ENCODE measurements at places on chromosomes 16 and 17. TPM values are rescaled to one million over a fixed set of nuclear protein-coding genes. Genes with fewer than 3 reads are reported as not detected.

DNA sequence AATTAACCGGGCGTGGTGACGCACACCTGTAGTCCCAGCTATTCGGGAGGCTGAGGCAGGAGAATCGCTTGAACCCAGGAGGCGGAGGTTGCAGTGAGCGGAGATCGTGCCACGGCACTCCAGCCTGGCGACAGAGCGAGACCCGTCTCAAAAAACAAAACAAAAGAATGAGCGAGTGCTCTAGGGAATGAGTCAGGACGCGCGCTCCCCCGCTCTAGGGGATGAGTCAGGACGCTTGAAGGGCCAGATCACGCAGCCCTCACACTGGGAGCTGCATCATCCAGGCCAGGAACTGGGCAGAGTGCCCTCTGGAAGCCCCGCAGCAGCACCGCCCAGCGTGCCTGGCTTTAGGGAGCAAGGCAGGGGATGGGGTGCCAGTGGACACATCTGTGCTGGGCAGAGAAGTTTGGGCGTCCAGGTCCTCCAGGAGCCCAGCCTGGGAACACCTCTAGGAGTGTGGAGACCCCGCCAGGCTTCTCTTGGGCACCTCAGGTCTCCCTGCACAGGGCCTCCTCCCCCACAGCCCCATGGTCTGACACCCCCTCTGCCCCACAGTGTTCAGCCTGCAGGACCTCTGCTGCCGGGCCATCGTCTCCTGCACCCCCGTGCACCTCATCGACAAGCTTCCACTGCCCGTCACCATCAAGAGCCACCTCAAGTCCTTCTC lies 3.9 kb upstream of the WFIKKN1 start:
- no peak overlapping the region for H3K27ac ChIP-seq
- H3K4me3 ChIP-seq, result no peak overlapping the region
- DNase-seq, result no peak
- no peaks in the 10 kb centered on the region for H3K27me3 ChIP-seq

GRCh38 chr17:81037026-81037797 lies 2.3 kb downstream of the BAIAP2 start:
- H3K27me3 ChIP-seq, result peaks cover 13% of the 10 kb centered on the region
- H3K4me1 ChIP-seq, result peaks cover 16% of the 10 kb centered on the region
- no peak overlapping the region for H3K4me3 ChIP-seq
- no peak for DNase-seq

- no peaks in the 10 kb centered on the region for H3K27me3 ChIP-seq
- DNase-seq, result no peak
- H3K4me3 ChIP-seq, result no peak overlapping the region
- no peaks in the 10 kb centered on the region for H3K4me1 ChIP-seq
Observed at GRCh38 chr16:54034684-54035083, 251.9 kb downstream of the IRX3 start.

- H3K27me3 ChIP-seq, result peaks cover 77% of the 10 kb centered on the region
- no peak for DNase-seq
- no peak overlapping the region for H3K4me3 ChIP-seq
- peaks cover 21% of the 10 kb centered on the region for H3K4me1 ChIP-seq
- no peaks in the 10 kb centered on the region for H3K36me3 ChIP-seq
Observed at GRCh38 chr17:8059131-8059530, 20.3 kb downstream of the ALOX15B start.

DNA sequence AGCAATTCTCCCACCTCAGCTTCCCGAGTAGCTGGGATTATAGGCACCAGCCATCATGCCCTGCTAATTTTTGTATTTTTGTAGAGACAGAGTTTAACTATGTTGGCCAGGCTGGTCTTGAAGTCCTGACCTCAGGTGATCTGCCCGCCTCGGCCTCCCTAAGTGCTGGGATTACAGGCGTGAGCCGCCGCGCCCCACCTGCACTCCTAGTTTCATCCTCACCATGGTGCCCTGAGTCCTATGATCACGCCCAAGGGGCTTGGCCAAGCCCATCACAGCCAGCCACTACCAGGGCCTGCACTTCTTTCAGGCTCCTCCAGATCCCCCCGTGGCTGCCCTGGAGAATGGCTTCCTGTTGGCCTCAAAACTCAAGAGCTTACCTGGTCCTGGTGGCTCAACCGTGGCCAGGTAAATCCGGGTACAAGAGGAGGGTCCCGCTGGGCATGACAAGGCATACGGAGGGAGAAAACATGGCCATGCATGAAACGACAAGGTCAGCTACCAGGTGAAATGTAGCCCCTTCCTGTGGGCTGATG lies 20.4 kb upstream of the TFAP4 start:
- no peak overlapping the region for H3K4me3 ChIP-seq
- H3K36me3 ChIP-seq, result no peaks in the 10 kb centered on the region
- no peak overlapping the region for H3K27ac ChIP-seq
- H3K27me3 ChIP-seq, result peaks cover 9% of the 10 kb centered on the region
- DNase-seq, result no peak

DNA sequence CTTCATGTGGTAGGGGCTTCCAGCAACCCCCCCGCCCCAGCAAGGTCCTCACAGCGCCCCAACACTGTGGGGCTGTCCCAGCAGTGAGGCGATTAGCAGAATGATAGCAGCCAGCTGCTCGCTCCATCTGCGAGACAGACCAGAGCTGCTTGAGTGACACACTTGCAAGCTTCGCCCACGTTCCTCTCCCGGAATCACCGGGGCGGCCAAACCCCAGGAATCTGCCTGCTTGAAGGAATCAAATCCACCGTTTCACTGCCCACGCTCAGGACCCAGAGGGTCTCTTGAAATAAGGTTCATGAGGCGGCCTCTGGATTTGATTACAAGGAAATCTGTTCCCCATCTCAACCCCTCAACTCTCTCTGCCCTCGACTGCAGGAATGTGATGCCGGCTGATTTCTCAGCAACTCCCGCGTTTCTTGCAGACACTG lies 356.0 kb downstream of the C16orf95 start:
- no peak overlapping the region for H3K27ac ChIP-seq
- H3K27me3 ChIP-seq, result peaks cover 29% of the 10 kb centered on the region
- H3K4me1 ChIP-seq, result peaks cover 5% of the 10 kb centered on the region
- DNase-seq, result no peak
- H3K4me3 ChIP-seq, result no peak overlapping the region

DNA sequence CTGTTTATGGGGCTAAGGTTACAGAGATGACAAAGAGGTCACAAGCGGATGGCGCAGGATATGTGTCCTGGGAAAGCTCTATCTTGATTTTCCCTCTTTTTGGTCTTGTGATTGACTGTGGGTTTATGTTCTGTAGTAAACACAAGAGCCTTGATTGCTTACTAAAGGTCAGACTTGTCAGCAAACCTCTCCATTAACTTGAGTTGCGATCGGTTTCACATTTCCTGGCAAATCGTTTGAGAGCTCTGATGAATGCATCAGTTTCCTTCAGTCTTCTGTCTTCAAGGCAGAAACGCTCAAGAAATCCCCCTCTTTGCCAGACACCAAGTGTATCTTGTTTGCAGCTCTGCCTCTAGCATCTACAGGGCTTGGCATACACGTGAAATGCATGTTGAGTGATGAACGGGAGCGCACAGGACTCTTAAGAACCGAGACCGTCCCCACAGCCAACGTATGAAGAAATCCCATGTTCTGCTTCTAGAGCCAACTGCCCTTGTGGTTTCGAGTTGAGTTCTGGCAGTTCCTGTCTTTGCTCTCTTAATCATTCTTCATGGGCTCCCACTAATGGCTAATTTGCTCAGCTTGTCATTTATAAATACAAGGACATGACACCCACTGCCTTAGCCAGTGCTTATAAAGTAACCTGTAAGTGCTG lies 143.3 kb downstream of the PITPNC1 start:
- DNase-seq, result no peak
- H3K27ac ChIP-seq, result peak overlapping the region; percentile 77
- peak overlapping the region; percentile 57 for H3K4me3 ChIP-seq

GRCh38 chr16:74297145-74297665 lies 591 bp downstream of the PSMD7 start:
- H3K27ac ChIP-seq, result peak overlapping the region; percentile 94
- DNase-seq, result peak; percentile 46
- H3K27me3 ChIP-seq, result no peaks in the 10 kb centered on the region
- peaks cover 33% of the 10 kb centered on the region for H3K36me3 ChIP-seq
- H3K4me1 ChIP-seq, result peaks cover 20% of the 10 kb centered on the region

DNA sequence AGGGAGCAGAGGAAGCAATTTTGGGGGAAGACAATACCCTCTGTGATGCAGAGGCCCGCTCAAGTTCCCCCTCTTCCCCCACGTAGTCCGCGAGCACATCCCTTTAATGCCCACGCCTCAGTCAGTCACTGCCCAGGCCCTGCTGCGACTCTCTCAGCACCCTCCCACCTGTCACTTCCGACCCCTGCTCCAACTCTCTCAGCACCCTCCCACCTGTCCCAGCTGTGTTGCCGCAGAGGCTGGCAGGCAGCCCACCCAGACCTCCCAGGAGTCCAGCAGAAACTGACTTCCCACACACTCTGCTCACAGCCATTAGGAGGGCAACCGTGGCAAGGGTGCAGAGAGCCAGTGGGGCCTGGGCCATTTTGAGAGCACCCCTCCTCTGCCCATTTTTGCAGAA lies 92.7 kb downstream of the WSCD1 start:
- no peaks in the 10 kb centered on the region for H3K36me3 ChIP-seq
- peaks cover 21% of the 10 kb centered on the region for H3K27me3 ChIP-seq
- H3K4me1 ChIP-seq, result no peaks in the 10 kb centered on the region
- no peak for DNase-seq
- peak overlapping the region; percentile 6 for H3K27ac ChIP-seq
- no peak overlapping the region for H3K4me3 ChIP-seq

- H3K36me3 ChIP-seq, result no peaks in the 10 kb centered on the region
- no peak overlapping the region for H3K4me3 ChIP-seq
- H3K4me1 ChIP-seq, result no peaks in the 10 kb centered on the region
- H3K27ac ChIP-seq, result no peak overlapping the region
- no peak for DNase-seq
- peaks cover 22% of the 10 kb centered on the region for H3K27me3 ChIP-seq
Observed at GRCh38 chr17:13576661-13577526, 24.8 kb downstream of the HS3ST3A1 start.

DNA sequence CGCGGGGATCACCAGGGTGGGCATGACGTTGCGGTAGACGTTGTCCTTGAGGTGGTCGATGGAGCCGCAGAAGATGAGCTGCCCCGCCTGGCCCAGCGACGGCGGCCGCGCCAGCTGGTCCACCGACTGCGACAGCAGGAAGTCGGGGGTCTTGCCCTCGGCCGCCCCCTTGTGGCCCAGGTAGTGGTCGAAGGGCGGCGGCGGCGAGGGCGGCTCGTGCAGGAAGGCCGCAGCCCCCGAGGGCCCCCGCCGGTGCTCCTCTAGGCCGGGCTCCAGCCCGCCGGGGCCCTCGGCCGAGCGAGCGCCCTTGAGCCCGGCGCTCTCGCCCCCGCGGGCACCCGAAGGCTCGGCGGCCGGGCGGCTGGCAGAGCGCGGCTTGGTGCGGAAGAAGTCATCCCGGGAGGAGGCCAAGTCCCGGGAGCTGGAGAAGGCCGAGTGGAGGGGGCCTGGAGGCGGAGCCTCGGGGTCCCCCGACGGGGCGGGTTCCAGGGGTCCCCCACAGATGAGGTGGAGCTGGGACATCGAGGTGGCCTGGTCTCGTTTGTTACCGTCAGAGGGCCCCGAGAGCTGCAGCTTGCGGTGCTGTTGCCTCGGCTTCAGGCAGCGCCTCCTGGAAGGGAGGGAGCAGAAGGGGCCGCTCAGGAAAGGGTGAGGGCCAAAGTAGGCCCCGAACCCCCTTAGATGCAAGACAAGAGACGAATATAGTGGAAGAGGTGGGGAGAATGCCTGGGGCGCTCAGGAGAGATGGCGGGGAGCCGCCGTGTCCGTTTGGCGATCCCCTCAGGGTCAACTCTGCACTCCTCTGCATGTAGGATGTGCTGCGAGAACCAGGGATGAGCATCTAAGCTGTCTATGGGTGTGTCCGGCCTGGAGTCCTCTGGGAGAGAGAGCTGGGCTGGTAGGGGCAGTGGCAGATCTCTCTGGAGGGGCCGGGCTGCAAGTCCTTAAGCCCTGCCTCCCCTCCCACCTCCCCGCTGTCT lies 8.8 kb downstream of the FAM171A2 start:
- no peaks in the 10 kb centered on the region for H3K27me3 ChIP-seq
- H3K27ac ChIP-seq, result no peak overlapping the region
- peak overlapping the region; percentile 60 for H3K4me3 ChIP-seq
- DNase-seq, result peak; percentile 77
- H3K4me1 ChIP-seq, result peaks cover 10% of the 10 kb centered on the region

GRCh38 chr17:83195330-83196023 lies 116.1 kb downstream of the METRNL start:
- H3K4me1 ChIP-seq, result peaks cover 29% of the 10 kb centered on the region
- no peaks in the 10 kb centered on the region for H3K27me3 ChIP-seq
- DNase-seq, result no peak
- no peak overlapping the region for H3K4me3 ChIP-seq
- H3K36me3 ChIP-seq, result no peaks in the 10 kb centered on the region
- no peak overlapping the region for H3K27ac ChIP-seq

GRCh38 chr17:73334771-73335513 lies 23.1 kb upstream of the CDC42EP4 start:
- H3K27ac ChIP-seq, result no peak overlapping the region
- no peaks in the 10 kb centered on the region for H3K27me3 ChIP-seq
- H3K36me3 ChIP-seq, result no peaks in the 10 kb centered on the region
- DNase-seq, result no peak
- H3K4me3 ChIP-seq, result no peak overlapping the region
- H3K4me1 ChIP-seq, result no peaks in the 10 kb centered on the region

DNA sequence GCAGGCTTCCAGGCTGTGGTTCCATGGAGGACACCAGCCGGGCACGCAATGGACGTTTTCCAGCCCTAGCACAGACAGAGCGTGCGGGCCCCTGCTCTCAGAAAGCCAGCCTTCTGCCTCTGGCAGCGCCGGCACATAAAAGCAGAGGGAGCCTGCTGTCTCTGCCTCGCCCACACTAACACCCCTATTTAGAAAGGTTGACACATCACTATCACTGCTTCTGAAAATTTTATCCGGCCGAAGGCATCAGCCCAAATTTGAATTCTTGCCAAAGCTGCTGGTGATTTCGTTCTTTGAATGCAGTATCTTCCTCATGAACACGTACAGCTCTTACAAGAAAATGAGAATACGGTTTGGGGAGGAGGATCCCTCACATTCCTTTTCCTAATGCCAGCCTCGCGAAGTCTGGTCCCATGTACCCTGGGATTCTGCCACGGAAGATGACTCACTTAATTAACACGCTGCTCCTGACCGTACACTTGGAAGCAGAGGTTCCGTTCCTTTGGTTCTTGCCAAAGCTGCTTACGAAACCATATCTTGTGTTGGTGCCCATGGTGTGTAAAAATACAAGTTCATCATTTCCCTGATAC lies 1.3 kb upstream of the RAB11FIP3 start:
- peak overlapping the region; percentile 68 for H3K4me3 ChIP-seq
- peaks cover 8% of the 10 kb centered on the region for H3K36me3 ChIP-seq
- no peak for DNase-seq
- H3K27ac ChIP-seq, result no peak overlapping the region

TNFSF13 gene
- total RNA-seq, result 6.3 TPM

RILP gene
- total RNA-seq, result 3.4 TPM

SAMD14 gene
- total RNA-seq, result 0.47 TPM

MYCBPAP gene
- total RNA-seq, result 1.1 TPM

SLC6A4 gene
- not detected for total RNA-seq

KRTAP1-5 gene
- not detected for total RNA-seq

FBXO39 gene
- total RNA-seq, result not detected

SLC22A31 gene
- not detected for total RNA-seq

FOXF1 gene
- total RNA-seq, result not detected

C16orf96 gene
- total RNA-seq, result 0.08 TPM

All from activated naive CD8-positive, alpha-beta T cell treated with anti-CD3 and anti-CD28 coated beads for 36 hours (primary cell).